ENCODE measurements at places on chromosomes 12 and 14. TPM values are rescaled to one million over a fixed set of nuclear protein-coding genes. Genes with fewer than 3 reads are reported as not detected.

- no peaks in the 10 kb centered on the region for H3K27me3 ChIP-seq
- H3K4me1 ChIP-seq, result peaks cover 73% of the 10 kb centered on the region
- H3K27ac ChIP-seq, result no peak overlapping the region
- peaks cover 13% of the 10 kb centered on the region for H3K36me3 ChIP-seq
- DNase-seq, result no peak
These were observed 19.9 kb downstream of the RAP1B start for GRCh38 chr12:68630598-68630997.

BHLHE41 gene
- not detected for polyA plus RNA-seq

GRCh38 chr12:14874882-14875281 is 10.8 kb downstream of the MGP start:
- H3K36me3 ChIP-seq, result no peaks in the 10 kb centered on the region
- DNase-seq, result no peak
- H3K27me3 ChIP-seq, result no peaks in the 10 kb centered on the region
- no peak overlapping the region for H3K4me3 ChIP-seq

- peak overlapping the region; percentile 55 for H3K4me3 ChIP-seq
- peaks cover 97% of the 10 kb centered on the region for H3K4me1 ChIP-seq
- no peak for DNase-seq
- peak overlapping the region; percentile 60 for H3K27ac ChIP-seq
- H3K36me3 ChIP-seq, result no peaks in the 10 kb centered on the region
- no peaks in the 10 kb centered on the region for H3K27me3 ChIP-seq
These were observed 73.5 kb downstream of the RIN3 start for GRCh38 chr14:92586963-92587699.

- H3K36me3 ChIP-seq, result no peaks in the 10 kb centered on the region
- H3K27ac ChIP-seq, result no peak overlapping the region
- H3K4me1 ChIP-seq, result peaks cover 12% of the 10 kb centered on the region
- no peaks in the 10 kb centered on the region for H3K27me3 ChIP-seq
- no peak overlapping the region for H3K4me3 ChIP-seq
- no peak for DNase-seq
These were observed 129.8 kb upstream of the KRR1 start for GRCh38 chr12:75641031-75641780.

Data from CD8-positive, alpha-beta memory T cell (primary cell).